Left kidney (tissue), 8 donors: ENCODE measurements at places on chromosomes 5 and 9.

GRCh38 chr9:72396247-72397091, 31.5 kb upstream of the ZFAND5 start:
- no peak for DNase-seq

DNA sequence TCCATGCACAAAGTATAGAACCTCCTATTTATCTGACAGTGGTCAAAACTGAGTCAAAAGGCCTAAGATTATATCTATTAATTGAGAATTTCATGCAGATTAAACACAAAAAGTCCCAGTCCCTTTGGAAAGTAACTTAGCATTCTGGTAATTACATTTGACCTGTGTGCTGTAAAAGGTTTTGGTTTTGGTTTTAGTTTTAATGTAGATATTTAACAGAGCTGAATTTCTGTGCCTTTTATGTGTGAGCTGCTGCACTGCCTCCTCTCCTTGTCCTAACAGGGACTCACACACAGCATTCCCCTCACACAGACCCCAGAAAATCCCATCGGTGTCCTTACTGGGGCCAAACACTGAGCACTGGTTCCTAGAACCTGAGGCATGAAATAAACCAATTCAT, 31.0 kb upstream of the FSD1L start:
- DNase-seq = no peak

GRCh38 chr9:135589596-135590485, 28.3 kb downstream of the PAEP start:
- DNase-seq = no peak

DNA sequence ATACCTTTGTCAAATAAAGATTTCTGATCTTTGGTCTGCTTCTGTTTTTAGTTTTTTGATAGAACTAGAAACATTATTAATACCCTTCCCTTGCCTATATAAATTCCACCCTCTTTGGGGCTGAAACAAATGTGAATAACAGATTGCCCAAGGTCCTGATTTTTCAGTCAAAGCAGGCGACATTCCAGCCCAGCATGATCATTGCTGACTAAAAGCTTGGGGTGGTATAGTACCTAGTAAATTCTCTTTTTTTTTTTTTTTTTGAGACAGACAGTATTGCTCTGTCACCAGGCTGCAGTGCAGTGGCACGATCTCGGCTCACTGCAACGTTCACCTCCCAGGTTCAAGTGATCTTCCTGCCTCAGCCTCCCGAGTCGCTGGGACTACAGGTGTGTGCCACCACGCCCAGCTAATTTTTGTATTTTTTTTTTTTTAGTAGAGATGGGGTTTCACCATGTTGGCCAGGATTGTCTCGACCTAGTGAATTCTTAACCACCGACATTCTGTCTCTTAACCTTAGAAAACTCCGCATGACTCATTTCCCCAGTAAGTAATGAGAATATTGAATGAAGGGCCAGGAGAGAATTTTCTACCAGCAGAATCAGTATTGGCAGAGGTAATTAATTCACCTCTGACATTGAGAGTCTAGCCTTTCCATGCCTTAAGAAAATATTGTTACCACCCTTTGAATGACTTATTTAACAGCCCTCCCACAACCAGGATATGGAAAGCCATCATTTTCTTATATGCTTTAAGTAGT, 226.4 kb downstream of the GNA14 start:
- DNase-seq = no peak

- DNase-seq = no peak
Measured at GRCh38 chr5:53820802-53821171, 260.3 kb downstream of the NDUFS4 start.

- no peak for DNase-seq
Measured at GRCh38 chr5:145824040-145824439, 11.1 kb downstream of the PRELID2 start.

DNA sequence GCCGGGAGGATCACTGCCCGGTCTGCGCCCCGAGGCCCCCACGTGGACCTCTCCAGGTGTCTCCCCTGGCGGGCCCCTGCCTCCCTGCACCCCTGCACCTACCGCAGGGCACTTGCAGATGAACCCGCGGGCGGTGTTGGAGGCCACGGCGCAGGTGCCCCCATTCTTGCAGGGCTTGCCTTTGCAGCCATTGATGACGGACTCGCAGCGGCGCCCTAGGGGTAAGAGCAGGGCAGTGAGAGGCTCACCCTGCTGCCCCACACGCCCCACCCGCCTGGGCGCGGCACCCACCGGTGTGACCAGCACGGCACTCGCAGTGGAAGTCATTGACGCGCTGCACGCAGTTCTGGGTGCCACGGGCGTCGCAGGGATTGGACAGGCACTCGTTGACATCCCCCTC, 23.6 kb upstream of the SEC16A start:
- no peak for DNase-seq

DNA sequence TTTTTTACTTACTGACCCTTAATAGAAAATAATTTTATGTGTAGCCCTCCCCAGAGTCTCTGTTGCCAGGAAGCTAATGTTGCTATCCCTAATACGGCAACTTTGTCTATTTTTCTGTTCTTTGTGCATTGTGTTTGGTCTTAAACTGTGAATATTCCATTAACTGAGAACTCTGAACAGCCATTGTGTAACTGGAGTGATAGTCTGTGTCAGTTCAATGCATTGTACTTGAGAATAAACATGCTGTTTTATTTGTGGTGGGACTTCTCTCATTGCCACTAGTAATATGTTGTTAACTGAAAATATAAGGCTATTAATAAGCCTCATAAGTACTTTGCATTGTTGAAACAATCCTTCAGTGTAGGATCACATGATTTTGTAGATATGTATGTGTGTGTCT, 278.3 kb upstream of the DMRT1 start:
- no peak for DNase-seq

- no peak for DNase-seq
Measured at GRCh38 chr5:371811-372555, 50.5 kb downstream of the AHRR start.

GRCh38 chr5:90689064-90689463, 130.5 kb downstream of the ADGRV1 start:
- no peak for DNase-seq

DNA sequence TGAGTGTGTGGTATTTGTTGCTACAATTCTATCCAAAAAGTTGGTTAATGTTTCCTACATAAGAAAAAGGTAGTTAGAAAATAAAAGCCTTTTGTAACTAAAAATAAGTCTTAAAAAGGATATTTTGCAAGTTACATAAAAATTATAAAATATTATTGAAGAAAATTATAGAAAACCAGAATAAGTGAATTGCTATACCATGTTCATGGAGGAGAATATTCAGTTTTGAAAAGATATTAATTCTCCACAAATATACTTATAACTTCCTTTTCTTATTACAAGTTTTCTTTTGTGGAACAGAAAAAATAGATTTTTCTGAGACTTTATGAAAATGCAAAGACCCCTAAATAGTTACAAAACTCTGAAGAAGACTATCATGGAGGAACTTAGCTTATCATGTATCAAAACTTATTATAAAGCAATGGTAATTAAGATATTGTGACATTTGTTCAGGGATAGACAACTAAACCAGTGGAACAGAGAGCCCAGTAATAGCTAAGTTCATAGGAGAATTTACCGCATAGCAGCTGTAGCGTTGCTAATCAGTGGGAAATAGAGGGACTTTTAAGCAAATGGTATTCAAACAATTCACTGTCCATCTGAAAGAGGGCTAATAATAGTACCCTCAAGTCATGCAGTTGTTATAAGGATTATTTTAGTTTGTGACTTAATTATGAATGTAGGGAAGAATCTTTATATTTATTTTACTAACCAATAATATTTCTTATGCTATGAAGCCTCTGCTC, 515.2 kb upstream of the ZNF608 start:
- no peak for DNase-seq

GRCh38 chr5:9765419-9766140, 135.4 kb upstream of the TAS2R1 start:
- DNase-seq = no peak

DNA sequence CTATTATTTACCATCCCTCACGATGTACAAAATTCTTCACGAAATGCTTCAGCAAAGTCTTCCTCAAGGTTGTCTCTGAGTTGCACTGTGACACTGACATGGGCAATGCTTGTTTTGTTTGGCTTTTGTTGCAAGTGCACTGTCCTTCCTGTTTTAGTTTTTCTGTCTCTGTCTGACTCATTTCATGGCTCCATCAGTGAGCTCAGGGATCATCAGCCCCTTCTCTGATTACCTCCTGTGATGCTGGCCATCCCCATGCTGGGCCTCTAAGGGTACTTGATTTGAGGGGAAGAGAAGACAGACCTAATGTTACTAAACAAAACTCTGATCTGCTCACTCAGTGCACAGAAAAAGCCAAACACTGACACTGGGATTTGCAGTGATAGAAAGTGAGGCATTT, 37.6 kb upstream of the STX17 start:
- no peak for DNase-seq
